Activated T-helper 1 cell treated with anti-CD3 and anti-CD28 coated beads, Interleukin-12 subunit alpha, Interleukin-12 subunit beta, Interleukin-2, Interleukin-4 antibody, amounts not matched to agents 30 ng/mL and 10 ng/mL and 1 ng/mL, durations not matched to agents 14 hours and 24 hours and 36 hours (primary cell): ENCODE measurements at places on chromosomes 2 and 18.

DNA sequence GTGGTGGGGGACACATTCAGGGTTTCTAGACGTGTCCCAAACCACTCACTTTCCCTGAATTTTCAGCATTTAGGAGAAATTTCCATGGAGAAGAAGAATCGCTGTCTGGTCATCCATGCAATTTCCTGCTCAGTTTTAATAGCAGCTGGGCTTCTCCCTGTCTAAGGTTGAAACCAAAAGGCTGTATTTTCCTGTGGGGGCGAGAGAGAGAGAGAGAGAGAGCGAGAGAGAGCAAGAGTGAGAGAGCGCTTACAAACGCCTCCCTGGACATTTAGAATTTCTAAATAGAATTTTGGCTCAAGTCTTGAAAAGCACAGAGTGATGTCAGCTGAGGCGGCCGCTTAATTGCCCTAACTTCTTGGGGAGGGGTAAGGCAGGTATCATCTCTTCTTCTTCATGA lies 110.8 kb downstream of the SETBP1 start:
- no peak overlapping the region for H3K4me3 ChIP-seq
- DNase-seq: no peak
- no peaks in the 10 kb centered on the region for H3K27me3 ChIP-seq
- H3K27ac ChIP-seq: peak overlapping the region; percentile 21
- peaks cover 11% of the 10 kb centered on the region for H3K36me3 ChIP-seq

DNA sequence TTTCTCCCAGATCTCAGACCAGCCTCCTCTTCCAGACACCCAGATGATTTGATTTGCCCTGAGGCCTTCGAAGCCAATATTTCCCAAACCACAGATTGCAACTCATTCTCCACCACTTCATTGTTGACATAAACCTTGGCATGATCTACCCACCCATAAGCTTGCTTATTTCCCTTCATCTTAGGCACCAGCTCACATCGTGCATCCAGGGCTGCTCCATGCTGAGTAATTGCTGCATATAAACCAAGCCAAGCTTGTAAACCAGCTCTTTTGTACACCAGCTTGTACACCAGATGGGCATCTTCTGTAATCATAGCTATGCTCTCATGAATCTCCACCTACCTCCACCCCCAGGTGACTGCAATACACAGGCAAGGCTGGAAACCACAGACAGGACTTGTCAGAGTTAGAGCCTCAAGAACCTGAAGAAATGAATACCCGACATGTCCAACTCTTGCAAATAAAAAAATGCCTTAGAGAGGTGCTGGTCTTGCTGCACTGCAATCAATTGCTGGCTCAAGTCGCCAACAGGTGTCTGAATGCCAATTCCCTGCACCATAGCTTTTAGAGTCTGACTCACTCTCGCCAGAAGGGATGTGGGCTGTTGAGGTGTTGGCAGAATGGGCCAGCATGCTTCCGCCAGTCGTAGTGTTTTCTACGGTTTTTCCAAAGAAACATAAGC lies 31.5 kb downstream of the TRABD2A start:
- H3K27ac ChIP-seq: peak overlapping the region; percentile 13
- H3K36me3 ChIP-seq: peaks cover 43% of the 10 kb centered on the region
- DNase-seq: peak; percentile 28
- no peaks in the 10 kb centered on the region for H3K27me3 ChIP-seq
- H3K4me1 ChIP-seq: peaks cover 79% of the 10 kb centered on the region

DNA sequence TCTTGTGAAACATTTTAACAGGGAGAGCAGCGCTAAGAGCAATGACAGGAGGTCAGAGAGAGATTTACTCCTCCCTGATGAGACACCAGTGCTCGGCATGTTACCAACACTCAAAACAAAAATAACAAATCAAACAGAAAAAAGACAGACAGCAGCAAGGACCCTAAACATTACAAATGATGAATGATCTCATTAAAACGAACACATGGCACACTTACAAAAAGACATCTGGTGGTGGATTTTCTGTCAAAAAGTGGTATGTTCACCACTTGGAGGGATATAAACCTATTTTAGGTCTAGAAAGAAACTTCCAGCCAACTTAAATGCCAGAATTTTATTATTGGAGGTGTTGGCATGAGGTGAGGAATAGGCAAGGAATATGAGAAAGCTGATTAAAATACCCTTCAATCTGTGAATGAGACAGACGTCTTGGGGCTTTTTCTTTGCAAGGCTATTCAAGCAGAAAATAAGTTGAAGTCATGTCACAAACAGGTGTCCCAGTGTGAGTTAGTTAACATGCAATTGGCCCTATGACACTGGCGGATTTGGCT lies 112.8 kb downstream of the PRELID3A start:
- no peaks in the 10 kb centered on the region for H3K36me3 ChIP-seq
- H3K27me3 ChIP-seq: peaks cover 15% of the 10 kb centered on the region
- H3K4me1 ChIP-seq: no peaks in the 10 kb centered on the region
- H3K4me3 ChIP-seq: no peak overlapping the region
- DNase-seq: no peak

GRCh38 chr2:222563106-222563718 lies 92.7 kb downstream of the FARSB start:
- no peak for DNase-seq
- no peaks in the 10 kb centered on the region for H3K4me1 ChIP-seq
- H3K27me3 ChIP-seq: no peaks in the 10 kb centered on the region
- no peak overlapping the region for H3K4me3 ChIP-seq

GRCh38 chr2:127740665-127741288 lies 39.5 kb downstream of the SFT2D3 start:
- H3K27ac ChIP-seq: peak overlapping the region; percentile 47
- no peak overlapping the region for H3K4me3 ChIP-seq
- H3K27me3 ChIP-seq: no peaks in the 10 kb centered on the region
- H3K4me1 ChIP-seq: peaks cover 53% of the 10 kb centered on the region
- DNase-seq: no peak
